ENCODE measurements at places on chromosomes 6 and 20.

DNA sequence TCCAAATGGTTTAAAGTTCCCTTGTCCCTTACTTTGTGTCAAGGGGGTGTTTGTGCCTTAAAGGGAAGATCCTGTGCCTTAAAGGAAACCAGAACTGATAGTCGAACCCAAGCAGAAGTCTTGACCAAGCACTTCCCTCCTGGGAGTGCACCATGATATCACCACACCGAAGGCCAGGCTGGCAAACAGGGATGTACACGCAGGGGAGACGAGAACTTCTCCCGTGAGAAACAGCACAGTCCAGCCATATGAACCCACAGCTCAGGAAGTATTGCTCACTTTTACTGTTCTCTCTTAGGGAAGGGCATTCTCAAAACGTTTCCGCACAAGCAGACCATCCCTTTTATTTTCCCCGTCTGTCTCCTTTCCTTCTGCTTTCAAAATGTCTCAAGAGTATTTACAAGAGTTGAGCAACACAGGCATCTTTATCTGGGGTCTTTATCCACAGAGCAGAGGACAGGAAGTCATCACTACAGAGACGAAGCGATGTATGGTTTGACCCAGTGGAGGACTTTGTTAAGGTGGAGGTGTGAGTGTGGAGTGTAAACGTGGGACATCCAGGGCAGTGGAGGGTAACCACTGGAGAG lies 12.8 kb upstream of the SERPINB1 start:
- no peak for DNase-seq

- DNase-seq: no peak
These were observed 47.9 kb downstream of the YTHDF1 start for GRCh38 chr20:63167918-63168520.

DNA sequence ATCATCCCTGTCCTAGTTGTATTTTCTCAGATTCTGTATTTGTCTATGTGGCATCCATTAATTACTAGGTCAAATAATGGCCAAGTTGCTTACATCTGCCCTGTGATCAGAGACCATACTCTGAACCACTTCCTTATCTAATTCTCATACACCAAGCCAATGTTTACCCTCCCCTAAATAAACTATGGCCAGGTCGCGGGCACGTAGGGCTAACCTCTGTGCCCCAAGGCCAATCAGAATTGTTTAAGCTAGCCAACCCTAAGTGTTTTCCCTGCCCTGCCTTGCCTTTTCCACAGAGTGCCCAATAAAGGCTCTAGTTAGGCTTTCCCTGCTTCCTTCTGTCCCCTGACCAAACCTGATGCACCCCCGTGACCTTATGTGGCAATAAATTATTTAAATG lies 2.8 kb upstream of the CALHM4 start:
- DNase-seq: no peak

DNA sequence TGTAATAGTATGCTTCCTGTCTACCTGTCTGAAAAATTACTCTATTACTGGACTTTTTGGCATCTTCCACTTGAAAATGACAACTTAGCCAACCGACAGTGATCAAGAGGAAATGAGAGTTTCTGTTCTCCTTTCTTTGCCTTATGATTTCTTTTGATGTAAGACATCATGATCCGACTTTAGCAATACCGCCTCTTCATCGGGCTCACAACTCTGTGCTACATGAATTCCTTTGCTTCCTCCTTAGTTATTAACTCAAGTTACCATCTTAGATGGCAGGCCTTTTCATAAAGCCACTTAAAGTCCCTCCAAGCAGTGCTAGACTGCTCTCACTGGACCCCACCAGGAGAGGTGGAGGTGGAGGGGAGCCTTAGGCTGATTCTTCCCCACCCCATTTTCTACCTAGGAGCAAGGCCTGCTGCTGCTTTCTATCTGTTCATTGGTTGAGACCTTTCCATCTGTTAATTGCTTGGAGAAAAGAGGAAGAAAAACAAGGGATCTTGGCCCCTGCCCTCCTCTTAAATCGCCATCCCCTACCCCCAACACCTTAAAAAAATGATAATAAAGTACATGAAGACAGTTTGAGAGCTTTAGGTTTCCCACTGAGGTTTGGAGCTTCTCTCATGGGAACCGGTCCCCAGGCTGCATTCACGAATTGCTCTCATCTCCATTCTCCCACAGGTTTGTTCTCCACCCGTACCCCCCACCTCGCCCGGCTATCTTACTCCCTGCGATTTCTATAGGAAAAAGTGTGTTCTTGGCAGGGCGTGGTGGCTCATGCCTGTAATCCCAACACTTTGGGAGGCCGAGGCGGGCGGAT lies 21.6 kb upstream of the MCM3 start:
- peak; percentile 36 for DNase-seq

DNA sequence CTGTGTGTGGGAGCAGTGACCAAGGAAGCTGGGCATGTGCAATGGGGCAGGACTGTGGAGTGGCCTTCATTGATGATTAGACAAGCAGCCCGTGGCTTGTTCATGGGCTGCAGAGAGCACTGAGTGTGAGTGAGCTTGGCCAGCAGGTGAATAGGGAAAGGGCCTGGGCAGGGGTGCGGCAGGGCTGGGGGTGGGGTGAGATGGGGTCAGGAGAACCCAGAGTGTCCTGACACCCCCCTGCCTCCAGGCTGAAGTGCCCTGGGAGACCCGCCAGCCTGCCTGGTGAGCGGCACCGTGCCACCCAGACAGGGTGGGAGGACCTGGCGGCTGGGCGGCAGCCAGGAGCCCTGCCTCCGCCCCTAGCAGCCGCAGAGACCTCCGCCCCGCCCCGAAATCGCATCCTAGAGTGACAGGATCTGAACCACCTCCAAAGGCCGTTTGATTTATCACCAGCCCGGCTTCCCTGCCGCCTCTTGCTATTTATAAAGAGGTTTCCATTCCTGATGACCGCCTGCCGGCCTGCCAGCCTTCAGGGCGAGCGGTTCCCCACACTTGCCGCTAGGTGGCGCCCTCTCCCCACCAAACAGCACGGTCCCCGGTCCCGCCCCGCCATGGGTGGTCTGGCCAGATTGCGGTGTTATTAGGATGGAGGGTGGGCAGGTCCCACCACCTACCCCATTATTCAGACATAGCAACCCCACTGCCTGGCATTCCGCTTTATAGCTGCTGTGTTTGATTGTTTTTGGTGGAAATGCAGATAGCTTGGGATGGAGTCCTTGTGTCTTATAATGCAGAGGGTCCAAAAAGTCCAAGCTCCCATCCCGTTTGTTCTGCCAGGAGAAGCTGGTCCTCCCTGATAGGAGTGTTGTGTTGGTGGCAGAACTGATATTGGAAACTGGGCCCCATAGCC lies 3.5 kb downstream of the MYLK2 start:
- peak; percentile 73 for DNase-seq

- no peak for DNase-seq
These were observed 93.7 kb downstream of the LY86 start for GRCh38 chr6:6682225-6682624.

DNA sequence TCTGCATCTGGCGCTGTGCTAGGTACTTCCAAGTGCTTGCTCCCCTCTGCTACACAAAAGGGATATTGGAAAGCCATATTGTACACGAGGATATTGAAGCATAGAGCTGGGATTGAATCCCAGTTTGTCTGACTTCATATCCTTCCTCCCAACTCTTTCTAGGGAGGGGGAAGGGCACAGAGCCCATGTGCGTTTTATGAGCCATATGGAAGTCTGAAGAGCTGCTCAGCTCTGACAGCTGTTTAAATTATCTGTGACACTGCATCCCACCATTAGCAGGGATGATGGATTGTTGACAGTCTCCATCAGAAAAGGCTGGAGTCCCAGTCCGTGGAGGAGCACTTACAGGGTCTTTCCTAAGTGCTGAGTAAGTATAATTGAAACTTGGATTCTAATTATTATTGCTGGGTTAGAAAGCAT lies 18.4 kb downstream of the TIAM2 start:
- no peak for DNase-seq

- no peak for DNase-seq
These were observed 89.9 kb upstream of the RALGAPA2 start for GRCh38 chr20:20802328-20802727.

DNA sequence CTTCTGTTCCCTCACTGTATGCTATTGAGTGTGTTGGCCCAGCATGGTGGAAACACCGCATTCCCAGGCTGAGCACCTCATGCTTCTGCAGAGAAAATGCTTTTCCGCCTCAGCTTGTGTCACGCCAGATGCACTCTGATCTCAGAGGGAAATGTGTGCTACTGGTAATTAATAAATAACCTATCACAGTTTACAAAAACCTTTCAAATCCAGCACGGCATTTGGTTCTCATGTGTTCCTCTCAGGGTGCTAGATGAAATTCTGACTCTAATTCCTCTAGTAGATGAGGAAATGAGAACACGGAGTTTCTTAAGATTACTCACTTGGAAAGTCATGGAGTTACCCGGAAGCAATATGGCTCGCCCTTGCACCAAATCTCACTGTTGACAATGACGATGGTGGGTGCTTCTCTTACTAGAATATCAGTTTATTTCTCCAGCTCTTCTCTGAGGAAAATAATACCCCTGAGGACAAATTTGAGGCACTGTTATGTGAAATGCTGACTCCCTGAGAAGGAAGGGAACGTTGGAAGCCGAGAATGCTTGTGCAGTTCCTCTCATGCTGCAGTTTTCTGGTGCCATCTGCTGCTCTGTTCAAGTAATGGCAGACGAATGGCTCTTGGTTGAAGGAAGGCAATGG lies 116.6 kb downstream of the RNF144B start:
- DNase-seq: peak; percentile 50

DNA sequence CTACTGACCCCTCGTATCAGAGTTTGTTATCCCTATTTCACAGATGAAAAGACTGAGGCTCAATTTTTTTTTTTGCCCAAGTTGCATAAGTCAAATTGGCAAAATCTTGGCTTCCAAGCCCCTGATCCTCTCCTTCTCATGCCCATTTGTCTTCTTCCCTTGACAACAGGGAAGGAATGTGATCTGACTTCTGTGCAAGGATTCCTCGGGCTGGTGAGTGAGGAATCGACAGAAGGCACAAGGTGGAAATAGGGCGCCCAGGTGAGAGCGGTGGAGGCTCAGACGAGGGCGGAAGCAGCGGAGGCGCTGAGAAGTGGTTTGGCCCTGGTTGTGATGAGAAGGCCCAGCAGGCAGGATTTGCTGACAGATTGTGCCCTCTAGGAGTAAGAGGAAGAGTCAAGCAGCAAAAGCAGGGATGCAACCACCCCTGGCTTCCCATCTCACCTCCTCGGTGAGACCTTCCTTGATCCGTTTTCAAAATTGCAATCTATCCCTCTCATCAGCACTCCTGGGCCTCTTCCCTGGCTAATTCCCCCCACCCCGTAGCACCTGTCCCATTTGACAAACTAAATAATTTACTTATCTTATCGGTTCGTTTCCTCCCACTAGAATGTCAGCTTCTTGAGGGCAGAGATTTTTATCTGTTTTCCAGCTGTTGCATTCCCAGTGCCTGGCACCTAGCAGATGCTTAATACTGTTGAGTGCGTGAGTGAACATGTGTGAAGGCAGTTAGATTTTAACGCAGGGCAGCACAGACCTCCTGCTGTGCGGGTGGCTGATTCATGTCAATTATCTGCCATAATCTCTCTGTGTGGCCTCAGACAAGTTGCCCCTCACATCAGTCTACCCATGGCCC lies 3.7 kb upstream of the SIRPA start:
- no peak for DNase-seq

GRCh38 chr6:30053682-30054081 lies 7.4 kb upstream of the POLR1H start:
- DNase-seq: no peak

DNA sequence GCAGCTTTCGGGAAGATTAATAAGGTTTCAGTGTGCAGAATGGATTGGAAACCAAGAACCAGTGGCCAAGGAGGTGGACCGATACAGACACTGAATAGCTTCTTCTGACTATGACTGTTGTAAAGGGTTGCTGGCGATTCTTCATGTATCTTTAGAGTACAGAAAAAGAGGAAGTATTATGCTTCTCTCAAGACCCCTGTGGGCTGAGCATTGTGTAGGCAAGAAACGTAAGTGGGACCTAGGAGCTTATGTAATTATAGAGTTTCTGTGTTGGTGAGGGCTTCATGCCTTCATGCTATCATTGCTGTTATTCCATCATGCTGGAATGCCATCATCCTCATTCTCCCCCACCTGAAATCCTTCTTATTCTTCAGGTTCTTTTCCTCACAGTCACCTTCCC lies 105.4 kb upstream of the AKIRIN2 start:
- DNase-seq: no peak

GRCh38 chr6:71289039-71289801 lies 609 bp downstream of the OGFRL1 start:
- DNase-seq: peak; percentile 19
